NCI-H524 treated with DMSO at 0.1 percent for 48 hours (cell line): ENCODE measurements at places on chromosomes 11 and 22.

GRCh38 chr11:5036669-5037068, 9.7 kb upstream of the OR52J3 start:
- DNase-seq = no peak

DNA sequence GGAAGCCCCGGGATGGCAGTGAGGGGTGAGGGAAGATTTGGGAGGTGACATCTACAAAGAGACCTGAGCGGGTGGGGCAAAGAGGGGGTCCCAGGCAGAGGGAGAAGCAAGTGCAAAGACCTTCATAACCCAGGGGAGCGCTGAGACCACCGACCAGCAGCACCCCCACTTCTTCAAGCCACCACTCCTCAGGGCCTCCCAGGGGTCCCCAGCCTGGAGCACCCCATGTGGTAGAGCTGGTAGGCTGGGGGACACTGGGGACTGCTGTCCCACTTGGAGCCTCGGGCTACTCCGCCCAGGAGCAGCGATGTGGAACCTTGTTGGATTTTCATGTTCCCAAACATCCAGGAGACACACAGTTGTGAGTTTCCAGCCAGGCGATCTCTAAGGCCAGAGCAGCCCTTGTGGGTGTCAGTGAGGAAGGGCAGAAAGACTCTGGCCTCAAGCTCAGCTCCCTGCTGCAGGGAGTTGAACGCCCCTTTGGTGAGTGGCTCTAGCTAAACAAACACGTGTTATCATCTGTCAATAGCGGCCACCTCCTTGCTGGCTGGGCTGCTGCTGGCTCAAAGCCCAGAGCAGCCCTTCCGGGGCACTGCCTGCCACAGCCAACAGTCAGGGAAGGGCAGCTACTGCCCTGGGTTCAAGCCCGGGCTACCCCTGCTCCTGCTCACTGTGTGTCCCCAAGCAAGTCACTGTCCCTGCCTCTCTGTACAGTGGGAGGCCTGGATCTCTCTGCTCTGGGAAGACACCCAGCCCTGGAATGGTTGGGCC, 25.7 kb upstream of the CHKA start:
- no peak for DNase-seq

DNA sequence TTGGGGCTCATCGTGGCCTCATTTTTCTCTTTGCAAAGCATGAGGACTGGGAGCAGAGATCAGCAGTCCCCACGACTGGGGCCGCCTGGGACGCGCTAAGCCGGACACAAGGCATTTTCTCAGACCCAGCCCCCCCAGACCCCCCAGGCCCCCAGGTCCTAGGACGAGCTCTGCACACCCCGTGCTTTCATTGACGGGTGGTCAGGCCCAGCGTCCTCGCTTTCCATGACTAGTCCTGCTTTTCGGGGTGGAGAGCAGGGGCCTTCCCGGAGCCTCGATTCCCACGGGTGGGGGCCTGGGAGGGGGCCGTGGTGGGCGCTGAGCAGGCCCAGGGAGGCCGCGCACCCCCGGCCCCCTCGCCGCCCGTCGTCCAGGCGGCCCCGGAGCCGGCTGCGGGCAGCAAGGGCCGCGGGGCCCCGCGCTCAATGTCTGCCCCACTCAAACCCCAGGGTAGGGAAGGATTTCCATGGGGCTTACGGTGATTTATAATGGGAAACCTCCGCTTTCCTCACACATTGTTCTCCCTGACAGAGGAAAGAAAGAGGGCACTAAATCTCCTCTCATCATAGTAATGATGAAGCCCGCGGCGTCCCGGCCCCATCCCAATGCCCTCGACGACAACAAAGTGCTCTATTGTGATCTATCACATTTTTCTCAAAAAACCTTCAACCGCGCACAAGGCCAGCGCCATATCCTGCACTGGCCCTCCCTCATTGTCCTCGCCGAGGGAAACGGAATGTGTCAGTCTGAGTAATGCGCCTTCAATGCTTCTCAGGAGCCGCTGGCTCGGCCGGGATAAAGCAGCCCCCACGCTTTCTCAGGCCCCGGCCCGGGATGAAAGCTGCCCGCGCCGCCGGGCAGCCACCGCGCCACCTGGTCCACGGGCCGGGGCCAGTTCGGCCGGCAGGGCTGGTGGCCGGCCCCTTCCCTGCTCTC, 10.4 kb upstream of the LINC01488 start:
- no peak for DNase-seq

- DNase-seq = no peak
Measured at GRCh38 chr11:63536669-63537292, at the start of gene PLAAT4. PLAAT4 (plus strand) TSS chr11:63536808; CDS start chr11:63536869, 61 bp downstream.

- DNase-seq = no peak
Measured at GRCh38 chr11:102564110-102564509, 33.6 kb upstream of the MMP7 start.

DNA sequence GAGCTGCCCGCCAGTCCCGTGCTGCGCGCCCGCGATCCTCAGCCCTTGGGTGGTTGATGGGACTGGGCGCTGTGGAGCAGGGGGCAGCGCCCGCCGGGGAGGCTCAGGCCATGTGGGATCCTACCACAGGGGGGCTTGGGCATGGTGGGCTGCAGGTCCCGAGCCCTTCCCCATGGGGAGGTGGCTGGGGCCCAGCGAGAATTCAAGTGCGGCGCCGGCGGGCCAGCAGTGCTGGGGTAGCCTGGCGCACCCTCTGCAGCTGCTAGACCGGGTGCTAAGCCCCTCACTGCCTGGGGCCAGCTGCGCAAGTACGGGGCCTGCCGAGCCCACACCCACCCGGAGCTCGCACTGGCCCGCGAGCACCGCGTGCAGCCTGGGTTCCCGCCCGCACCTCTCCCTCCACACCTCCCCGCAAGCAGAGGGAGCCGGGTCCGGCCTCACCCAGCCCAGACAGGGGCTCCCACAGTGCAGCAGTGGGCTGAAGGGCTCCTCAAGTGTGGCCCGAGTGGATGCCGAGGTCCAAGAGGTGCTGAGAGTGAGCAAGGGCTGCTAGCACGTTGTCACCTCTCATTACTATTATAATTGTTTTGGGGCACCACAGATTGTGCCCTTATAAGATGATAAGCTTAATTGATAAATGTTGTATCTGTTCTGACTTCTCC, 333.2 kb downstream of the CASP12 start:
- DNase-seq = no peak

- DNase-seq = no peak
Measured at GRCh38 chr11:117795638-117796455, 1.2 kb downstream of the DSCAML1 start.

DNA sequence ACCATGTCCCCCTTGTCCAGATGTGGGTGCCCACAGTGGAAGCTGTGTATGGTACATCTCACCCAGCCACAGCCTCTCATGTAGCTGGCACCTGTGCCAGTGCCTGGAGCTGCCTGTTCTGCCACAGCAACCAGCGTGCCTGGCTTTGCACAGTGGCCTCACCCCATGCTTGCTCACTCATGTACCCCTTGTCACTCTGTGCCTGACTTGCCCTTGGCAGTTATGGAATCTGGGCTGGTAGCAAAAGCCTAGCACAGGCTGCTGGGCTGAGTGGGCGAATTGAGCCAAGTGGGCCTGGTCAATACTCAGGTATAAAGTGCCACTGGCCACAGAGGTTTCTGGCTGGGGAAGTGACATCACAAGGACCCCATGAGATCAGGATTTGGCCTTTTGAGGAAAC, 264.2 kb downstream of the INSC start:
- DNase-seq = no peak

- DNase-seq = no peak
Measured at GRCh38 chr11:32118025-32118974, 27.4 kb downstream of the RCN1 start.

- no peak for DNase-seq
Measured at GRCh38 chr11:74731301-74732094, at the start of gene CHRDL2. CHRDL2 (minus strand) TSS chr11:74731426; CDS start chr11:74730888, 538 bp downstream.

GRCh38 chr22:24706054-24706453, 68.5 kb downstream of the PIWIL3 start:
- DNase-seq = no peak

DNA sequence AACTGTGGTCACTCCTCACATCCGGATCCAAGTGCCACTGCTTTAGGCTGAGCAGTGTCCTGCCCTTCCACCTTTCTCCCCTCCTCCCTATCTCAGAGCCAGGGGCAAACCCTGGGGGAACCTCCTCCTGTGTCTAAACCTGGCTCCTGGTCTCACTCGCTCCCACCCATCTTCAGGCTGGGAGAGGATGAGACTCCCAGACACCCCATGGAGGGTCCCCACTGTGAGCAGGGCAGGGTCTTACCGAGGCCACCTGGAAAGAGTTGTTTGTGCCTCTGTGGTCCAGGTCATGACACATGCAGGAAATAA, 93.6 kb downstream of the PDE2A start:
- no peak for DNase-seq

DNA sequence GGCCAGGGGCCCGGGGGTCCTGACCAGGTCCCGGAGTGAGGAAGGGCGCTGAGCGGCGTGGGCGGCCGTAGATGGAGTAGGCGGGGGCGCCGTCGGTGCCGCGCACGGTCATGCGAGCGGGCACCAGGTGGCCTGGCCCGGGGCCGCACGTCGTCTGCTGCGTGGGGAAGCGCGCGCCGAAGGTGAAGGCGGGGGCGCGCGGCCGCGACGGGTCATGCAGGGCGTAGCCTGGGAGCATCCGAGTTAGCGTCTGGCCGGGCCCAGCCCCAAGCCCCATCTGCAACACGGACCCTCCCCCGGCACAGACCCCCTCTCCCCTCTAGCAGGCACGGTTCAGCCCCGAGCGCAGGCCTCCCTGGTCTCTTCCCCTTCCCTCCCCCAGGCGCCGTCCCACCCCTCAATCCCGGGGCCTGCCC, 1.7 kb upstream of the TYMP start:
- no peak for DNase-seq
